Activated CD8-positive, alpha-beta memory T cell treated with anti-CD3 and anti-CD28 coated beads for 1 hour (primary cell): ENCODE measurements at places on chromosomes 3 and 15.

GRCh38 chr15:55170361-55170760 lies 26.4 kb downstream of the RSL24D1 start:
- DNase-seq, result no peak

DNA sequence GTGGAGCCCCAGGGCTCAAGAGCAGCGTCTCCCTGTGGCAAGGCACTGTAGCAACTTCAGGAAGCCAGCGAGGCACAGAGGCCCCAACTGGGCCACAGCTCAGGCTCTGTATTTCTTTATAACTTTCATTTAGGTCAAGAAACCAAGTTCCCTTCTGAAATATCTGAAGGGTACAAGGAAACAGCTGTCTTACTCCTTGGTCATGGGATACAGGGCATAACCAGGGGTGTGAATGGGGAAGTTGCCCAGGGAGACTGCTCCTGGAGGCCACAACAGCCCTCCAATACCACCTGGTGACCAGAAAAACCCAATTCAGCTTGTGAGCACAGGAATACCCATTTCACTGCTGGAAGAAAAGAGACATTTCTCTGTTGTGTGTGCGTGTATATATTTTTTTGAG lies 13.3 kb upstream of the SPTBN5 start:
- no peak for DNase-seq

- no peak for DNase-seq
Observed at GRCh38 chr15:34271493-34271892, 46.7 kb downstream of the EMC4 start.

- no peak for DNase-seq
Observed at GRCh38 chr3:87446849-87447387, 170.5 kb upstream of the POU1F1 start.

GRCh38 chr3:121895736-121896135 lies 1.5 kb downstream of the SLC15A2 start:
- no peak for DNase-seq

DNA sequence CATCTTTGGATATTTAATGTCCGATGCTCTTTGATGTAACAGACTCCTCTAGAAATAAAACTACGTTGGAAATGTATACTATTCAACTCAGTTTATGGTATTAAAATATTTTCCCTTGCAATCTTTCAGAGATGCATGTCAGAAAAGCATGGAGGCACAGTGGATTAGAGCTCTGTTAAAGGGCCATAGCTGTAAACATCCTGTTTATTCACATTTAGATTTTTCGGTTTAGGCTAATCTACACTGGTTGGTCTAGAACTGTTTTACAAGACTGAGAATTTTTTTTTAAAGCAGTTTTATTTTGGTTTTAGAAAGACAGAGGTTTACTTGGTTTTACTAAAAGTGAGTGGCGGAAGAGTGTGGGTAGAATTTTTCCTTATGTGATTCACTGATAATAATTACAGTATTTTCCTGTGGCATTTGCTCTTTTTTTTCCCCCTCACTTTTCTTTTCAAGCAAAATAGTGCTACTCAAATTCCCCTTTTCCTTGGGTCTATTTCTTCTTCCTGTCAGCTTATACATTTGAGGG lies 132.1 kb downstream of the IL1RAP start:
- DNase-seq, result no peak

DNA sequence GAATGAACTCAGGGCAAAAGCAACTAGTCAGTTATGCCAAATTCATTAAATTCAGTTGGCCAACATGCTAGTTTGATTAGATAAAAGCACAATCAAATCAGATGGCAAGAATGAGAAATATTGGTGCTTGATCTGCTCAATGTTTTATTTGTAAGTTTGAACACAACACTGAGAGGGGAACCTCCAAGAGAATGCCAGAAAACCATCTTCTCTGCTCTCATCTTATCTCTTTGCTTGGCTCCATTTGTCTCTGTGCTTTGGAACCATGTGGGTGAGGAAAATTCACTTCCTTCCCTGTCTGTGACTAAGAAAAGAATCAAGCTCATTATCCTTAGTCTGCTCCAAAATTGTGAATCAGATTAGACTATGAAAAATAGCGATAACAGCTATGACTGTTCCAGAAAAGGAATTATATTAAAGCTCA lies 43.6 kb upstream of the DCBLD2 start:
- no peak for DNase-seq

DNA sequence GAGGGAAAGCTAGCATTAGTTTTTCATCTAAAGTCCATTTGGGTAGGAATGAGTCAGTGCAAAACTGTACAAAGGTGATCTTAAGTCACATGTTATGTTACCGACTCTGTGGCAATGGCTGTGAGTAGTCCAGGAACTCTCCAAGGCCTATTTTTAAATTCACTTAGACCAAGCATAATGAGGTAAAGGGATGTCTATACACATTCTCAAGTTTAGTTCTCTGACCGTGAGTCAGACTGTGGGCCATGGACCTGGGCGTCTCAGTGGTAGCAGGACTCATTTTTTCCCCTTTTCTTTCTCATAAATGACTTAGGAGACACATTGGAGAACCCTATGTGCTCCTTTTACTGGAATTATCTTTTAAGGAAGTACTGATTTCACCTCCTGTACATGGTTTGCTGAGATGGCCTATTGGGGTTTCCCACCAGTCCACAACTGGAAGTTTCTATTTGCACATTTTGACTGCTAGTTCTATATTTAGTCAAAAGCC lies 488.7 kb upstream of the TPRG1 start:
- no peak for DNase-seq

DNA sequence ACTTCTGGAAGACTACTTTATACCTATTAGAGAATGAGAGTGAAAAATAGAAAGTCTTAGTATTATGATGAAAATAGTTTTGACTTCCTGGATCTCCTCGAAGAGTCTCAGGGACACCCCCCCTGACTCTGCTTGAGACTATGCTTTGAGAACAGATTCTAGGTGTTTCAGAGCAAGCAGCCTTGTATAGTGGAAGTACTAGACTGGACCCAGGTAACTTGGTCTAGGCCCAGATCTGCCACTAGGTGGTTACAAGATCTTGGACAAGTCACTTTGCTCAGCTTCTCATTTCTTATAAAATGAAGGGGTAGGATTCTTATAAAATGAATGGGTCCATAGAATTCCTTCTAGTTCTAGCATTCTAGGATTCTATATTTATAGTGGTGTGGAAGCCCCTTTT lies 9.1 kb downstream of the ABHD5 start:
- no peak for DNase-seq

DNA sequence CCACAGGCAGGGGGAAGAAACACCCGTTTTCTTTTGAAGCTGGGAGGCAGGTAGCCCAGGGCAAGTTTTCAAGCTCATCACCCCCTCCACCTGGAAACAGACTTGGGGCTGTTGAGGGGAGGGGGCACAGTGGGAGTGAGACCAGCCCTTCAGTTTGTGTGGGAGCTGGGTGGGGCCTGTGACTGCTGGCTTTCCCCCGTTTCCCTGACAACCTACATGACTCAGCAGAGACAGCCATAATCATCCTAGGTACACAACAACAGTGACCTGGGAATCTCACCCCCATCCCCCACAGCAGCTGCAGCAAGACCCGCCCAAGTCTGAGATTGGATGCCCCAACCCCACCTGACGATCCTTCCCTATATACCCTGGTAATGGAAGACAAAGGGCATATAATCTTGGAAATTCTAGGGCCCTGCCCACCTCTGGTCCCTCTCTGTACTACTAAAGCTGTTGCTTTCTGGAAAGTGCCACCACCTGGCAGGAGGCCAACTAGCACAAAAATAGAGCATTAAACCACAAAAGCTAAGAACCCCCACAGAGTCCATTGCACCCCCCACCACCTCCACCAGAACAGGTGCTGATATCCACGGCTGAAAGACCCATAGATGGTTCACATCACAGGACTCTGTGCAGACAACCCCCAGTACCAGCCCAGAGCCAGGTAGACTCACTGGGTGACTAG lies 422.2 kb upstream of the SGO1 start:
- no peak for DNase-seq

DNA sequence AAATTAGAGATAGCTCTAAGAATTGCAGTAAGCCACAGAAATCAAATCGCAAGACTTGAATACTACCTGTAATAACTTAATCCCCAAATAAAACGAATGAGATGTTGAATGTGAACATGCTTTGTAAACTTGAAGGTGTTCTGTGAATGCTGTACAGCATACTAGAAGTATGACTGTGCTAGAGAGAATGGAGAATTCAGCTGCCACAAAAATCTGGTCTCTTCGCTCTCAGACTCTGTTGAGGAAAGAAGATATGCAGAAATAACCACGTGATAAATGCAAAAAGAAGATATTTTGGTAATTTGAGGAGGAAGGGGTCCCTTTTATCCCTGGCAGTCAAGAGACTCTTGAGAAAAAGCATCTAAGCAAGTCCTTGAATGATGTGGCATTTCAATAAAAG lies 37.3 kb downstream of the ZBTB38 start:
- no peak for DNase-seq

GRCh38 chr3:61008153-61008997 lies 242.9 kb downstream of the FHIT start:
- no peak for DNase-seq

GRCh38 chr3:13543253-13543652 lies 5.7 kb upstream of the FBLN2 start:
- DNase-seq, result no peak

- no peak for DNase-seq
Observed at GRCh38 chr15:66713843-66714508, 11.9 kb downstream of the SMAD6 start.
